ENCODE measurements at places on chromosomes 3 and 15. TPM values are rescaled to one million over a fixed set of nuclear protein-coding genes. Genes with fewer than 3 reads are reported as not detected.

GRCh38 chr15:36645106-36645505 lies 65.7 kb downstream of the CDIN1 start:
- DNase-seq: no peak

- DNase-seq: no peak
These were observed 82.2 kb downstream of the LRRC3B start for GRCh38 chr3:26704736-26705135.

DNA sequence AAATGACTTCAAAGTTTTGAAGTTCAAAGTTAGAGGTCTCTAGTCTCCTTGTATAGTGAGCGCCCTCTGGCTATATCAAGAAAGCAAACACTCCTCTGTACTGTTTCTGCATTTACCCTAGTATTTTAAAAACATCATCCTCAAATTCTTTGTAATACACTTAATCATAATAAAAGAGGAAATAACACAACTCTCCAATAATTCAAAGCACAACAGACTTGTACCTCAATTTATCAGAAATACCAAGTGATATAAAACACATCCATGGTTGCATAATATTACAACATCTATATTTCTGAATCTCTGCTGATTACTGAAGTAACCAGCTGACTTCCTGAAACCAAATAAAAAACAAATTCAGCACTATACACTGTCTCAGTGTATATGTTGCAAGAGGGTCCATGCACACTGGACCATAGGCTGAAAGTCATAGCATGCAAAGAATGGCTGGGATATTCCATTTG lies 12.5 kb downstream of the PLOD2 start:
- no peak for DNase-seq

DNA sequence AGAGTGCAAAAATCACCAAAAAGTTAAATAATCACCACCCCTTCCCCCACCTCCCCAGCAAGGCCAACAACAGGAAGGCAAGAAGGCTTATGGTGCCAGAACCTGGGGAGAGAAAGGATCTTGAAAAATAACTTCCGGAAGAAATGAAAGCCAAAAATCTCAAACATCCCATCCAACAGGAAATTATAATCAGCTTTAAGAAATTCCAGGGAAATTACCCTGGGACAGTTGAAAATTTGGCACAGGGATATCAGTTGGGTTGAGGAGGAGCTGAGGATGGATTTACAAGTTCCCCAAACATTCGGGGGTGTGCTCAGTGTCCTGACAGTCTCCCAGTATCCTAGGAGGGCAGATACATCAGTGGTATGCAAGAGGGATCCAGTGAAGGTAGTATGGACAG lies 82.7 kb downstream of the POLR2M start:
- DNase-seq: no peak

GRCh38 chr3:20054549-20054987 lies 14.3 kb downstream of the KAT2B start:
- no peak for DNase-seq

GRCh38 chr15:79170256-79170664 lies 79.7 kb upstream of the RASGRF1 start:
- DNase-seq: peak; percentile 64

DNA sequence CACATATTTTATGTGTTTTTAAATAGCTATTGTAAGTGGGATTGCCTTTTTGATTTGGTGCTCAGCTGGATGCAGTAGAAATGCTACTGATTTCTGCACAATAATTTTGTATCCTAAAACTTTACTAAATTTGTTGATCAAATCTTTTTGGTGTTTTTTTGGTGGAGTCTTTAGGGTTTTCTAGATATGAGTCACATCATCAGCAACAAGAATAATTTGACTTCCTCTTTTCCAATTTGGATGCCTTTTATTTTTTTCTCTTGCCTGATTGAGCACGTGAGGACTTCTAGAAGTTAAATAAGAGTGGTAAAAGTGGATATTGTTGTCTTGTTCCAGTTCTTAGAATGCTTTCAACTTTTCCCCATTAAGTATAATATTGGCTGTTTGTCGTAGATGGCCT lies 51.3 kb downstream of the TLNRD1 start:
- no peak for DNase-seq

- no peak for DNase-seq
These were observed 77.0 kb downstream of the LRIG1 start for GRCh38 chr3:66423791-66424190.

DNA sequence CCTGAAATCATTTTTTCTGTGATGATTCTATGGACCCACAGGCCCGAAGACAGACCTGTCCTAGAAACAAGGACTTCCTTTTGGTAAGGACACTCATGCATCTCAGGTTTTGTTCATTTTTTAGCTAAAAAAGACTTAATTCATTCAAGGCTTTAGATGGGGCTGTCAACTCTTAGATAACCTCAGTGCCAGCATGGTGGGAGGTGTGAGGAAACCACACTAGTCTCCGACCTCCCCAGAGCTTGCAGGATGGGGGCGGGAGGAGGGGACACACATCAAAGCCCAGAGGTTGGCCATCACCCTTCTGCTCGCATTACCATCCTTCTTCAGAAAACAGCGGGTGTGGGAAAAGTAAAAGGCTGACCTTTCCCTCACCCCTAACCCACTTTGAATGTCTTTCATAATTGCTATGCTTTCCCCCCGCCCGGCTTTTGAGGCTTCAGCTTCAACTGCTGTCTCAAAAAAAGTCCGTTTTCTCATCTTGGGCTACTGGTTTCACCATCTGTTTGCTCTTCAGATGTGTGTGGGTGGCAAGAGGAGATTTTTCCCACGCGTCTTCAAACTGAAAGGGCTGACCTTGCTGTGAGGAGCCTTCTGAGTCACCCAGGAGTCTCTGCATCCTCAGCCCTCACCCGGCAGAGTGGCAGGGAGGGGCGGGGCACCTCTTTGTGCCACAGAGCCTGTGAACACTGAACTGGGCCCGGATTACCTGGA lies 27.6 kb upstream of the CXCR6 start:
- no peak for DNase-seq

DNA sequence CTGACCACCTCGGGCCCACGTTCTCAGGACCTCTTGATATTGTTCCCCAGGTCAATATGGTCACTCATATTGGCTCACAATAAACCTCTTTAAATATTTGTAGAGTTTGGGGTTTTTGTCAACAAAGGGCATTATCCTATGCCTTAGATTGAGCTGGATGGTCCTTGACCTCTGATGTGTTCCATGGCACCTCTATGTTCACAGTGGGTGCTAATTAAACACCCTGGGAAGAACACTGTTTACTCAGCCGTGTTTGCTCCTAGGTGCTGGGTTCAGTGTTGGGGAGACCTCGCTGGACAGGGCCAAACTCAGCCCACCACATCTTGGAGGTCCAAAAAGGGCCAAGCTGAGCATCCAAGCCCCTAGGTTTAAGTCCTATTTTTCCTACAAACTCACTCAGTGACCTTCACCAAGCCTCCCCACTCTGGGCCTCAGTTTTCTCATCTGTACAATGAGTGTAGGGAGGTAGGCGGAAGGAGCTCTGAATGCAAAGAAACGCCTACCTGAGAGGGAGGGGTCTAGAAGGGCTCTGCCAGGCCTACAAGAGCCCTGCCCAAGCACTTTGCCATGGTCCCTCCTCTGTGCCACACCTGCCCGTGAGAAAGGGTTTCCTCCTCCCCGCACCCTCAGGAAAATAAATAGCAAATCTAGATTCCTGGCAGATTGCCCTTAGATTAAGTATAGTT lies 7.2 kb downstream of the FAM174B start:
- DNase-seq: no peak

DNA sequence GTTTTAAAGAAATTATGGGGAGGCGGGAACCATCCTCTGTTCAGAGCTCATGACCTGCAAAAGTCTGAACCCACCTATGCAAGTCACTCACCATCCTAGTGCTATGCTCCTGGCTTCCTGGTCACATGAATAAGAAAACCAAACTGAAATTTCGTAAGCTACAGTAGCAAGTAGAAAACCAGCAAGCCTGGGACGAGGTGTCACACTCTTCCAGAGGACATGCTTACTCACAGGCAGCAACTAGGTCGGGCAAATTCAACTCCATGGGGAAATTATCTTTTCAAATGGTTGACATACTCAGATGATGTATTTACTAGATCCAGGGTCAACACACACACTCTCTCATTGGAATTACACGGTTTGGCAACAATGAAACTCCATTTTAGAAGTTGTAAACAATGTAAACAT lies 31.3 kb downstream of the LDHAL6B start:
- DNase-seq: no peak

GRCh38 chr15:93180656-93181055 lies 91.6 kb upstream of the RGMA start:
- DNase-seq: no peak

GRCh38 chr3:52836986-52837385 lies 2.2 kb upstream of the MUSTN1 start:
- no peak for DNase-seq

The SRPRB gene
- 26.4 TPM for total RNA-seq

DNA sequence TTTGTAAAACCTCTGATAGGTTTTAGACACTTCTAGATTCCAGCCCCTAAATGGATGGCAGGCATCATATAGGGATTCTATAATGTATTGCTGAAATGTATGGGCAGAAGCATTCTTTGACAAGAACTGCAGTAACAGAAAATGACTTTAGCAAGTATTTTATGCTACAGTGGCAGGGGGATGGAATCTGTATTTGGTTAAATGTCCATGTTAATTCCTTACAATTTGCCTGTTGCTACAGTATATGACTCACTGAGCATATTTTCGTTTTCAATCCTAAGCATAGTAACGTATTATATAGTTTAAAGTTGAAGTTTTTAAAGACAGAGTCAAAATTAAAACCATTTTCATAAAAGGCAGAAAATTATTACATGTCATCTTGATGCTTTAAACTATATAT lies 150.1 kb downstream of the MEX3B start:
- no peak for DNase-seq

The ACTR8 gene
- total RNA-seq: 27.9 TPM

DNA sequence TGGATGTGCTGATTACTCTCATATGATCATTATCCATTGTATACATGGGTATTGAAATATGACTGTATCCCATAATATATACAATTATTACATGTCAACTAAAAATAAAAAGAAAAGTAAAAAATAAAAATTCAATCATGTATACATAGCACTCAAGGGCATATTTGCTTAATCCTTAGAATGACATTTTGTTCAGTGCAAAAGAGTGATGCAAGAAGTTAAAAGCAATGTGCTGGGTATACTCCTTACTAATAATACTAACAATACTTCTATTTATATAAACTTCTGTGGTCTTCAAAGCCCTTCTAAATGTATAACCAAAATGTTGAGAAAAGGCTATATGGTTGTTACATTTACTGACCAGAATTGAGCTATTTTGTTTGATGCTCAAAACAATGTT lies 23.2 kb upstream of the TM4SF1 start:
- DNase-seq: no peak

The TMEM40 gene
- 5.6 TPM for total RNA-seq

The ISLR gene
- 11.6 TPM for total RNA-seq

All from Right ventricle myocardium superior (tissue), 1 donor.